ENCODE measurements at places on chromosomes 5 and 9.

DNA sequence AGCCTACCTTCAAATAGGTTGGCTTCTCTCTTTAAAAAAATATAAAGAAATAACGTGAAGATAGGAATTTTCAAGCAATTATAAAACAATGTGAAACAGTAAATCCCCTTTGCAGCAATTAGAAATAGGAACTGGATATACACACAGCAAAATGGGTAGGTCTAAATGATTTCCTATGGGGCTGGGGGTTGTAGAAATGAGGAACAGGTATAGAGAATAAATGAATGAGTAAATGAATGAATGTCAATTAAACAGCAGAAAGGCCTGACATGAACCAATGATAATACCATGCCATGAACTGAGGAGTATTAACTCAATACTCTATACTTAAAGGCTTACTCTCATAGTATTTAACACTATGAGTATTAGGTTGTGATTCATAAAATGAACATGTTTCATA, 21.6 kb downstream of the SSBP2 start:
- DNase-seq = no peak

DNA sequence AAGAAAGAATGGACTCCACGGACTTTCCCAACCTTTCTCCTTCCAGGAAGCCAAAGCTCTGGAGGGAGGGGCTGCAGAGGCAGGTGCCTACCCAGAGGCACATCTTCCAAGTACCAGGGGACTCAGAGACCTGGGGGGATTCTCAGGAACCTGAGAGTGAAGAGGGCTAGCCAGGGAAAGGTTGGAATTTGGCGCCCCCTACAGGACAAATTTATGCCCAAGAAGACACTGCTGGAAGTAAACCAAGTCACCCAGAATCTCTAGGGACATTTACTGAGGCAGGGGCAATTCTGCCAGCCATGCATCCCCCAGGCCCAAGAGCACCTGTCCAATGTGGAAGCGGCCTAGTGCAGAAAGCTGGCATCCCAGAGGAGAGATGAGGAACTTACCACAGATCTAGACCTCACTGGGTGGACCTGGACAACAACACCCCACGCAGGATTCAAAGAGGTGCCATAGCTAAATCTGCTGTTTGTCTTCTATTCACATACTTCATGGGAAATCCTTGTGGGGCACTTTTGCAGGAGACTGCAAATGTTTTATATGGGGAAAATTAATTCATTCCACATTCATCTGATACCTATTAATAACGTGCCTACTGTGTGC, 25.9 kb upstream of the IDNK start:
- peak; percentile 28 for DNase-seq

DNA sequence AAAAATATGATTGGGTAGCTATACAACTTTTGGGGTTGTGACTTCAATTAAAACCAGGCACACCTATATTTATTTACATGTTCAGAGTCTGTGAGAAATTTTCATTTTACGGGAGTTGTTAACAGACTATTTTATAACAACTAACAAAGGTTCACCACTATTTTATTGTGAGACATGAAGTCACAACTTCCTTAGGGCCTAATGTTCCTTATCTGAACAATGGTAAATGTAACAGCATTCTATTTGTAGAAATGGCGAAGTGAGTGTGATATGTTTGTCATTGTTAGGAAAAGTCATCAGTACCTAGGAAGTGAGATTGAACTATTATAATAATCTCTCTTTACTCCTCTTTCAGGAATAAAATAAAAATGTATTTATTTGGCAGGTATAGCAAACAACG, 67.4 kb downstream of the CSNK1G3 start:
- DNase-seq = no peak

DNA sequence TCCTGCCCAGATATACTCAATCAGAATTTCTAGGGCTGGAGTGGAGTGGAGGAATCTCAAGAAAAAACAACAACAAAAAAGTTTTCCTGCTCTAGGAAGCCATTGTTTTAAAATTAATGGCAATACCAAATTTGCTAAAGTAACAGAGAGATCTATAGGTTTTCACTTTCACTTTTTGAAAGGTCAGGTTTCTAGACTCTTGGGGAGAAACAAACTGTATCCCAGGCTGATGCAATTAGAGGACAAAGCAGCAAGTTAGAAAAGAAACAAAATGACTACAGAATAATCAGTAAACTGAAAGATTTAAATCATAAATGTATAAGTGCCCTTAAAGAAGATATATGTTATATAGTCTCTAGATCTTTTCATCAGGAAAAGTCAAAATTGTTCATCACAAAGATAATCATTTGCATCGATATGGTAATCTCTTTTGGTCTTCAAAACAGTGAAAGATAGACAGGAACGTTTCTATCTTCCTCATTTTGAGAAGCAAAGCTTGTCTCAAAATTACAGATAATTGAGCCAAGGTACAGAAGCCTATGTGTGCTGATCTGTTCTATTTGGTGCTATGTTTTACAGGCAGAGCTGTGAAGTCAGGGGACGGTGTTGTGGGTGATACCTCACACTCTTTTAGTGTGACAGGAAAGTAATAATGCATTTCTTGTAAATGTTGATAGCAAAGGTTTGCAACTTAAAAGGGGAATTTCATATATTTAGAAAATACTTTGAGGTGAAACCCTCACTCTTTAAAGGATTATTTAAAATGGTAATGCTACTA, 1746.6 kb upstream of the C9orf72 start:
- DNase-seq = no peak

DNA sequence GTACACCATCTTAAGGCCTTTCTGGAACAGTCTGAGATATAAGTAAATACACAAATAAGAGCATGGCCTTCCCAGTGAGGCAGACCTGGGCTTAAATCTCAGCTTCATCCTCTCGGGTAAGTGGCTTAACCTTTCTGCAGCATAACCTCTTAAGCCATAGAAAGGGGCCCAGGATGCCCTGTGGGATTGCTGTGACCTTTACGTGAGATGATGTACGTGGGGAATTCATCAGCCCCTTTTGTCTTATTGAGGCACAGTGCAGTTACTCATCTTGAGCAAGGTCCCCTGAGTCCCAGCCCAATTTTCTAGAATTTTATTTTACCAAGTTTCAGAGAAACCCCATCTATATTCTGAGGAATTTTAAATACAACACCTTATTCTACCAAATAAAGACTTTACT, 92.2 kb downstream of the PDE8B start:
- DNase-seq = no peak
